ENCODE measurements at places on chromosomes 7 and 10.

- DNase-seq = no peak
Observed at GRCh38 chr7:82631998-82632397, 188.4 kb upstream of the CACNA2D1 start.

DNA sequence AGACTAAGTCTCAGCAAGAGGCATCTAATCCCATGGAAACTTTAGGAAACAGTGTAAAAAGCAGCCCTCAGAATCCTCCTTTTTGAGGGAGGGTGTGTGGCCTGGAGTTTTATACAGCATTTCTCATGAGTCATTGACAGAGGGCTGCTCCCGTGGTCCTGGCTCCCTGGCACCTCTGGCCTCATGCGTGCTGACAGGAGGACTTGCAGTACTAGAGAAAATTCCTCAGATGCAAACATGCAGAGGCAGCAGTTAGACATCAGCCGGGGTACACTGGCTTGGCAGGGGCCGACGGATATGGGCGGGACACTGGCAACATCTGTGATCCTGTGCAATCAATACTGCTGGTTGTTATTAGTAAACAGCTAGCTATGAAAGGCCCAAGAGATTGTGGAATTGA is 925.1 kb upstream of the CELF2 start:
- DNase-seq = no peak

DNA sequence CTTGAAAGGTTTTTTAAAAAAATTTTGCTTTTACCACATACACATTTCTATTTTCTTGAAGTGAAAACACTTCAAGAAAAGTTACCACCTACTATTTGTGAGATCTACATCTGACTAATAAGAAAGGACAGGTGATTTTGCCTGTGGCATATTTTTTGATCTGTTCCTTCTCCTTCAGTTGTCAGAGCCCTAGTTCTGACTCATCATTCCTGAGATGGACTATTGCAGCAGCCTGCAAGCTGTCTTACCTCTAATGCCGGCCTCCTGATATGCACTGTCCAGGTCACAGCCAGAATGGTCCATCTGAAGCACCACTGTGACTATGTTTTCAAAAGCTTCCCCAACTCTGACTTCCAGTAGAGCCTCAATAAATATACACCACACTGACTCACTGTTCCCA is 28.2 kb upstream of the ANK3 start:
- DNase-seq = no peak

DNA sequence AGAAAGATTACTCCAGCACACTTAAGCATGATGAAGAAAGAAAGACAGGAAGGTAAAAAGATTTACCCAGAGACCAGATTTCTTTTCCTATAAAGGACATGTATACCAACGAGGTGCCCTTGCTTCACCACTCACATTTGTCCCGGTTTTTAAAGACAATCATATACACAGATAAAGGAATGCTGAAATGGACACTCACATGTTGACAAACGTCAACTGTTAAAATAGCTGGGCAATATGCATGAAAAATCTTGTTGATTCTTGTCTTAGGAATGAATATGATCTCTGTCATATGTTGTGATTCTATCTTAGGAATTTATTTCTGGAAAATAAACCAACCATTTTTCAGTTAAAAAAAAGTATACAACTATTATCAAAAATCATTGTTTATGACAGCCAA is 158.2 kb downstream of the SRPK2 start:
- DNase-seq = no peak

DNA sequence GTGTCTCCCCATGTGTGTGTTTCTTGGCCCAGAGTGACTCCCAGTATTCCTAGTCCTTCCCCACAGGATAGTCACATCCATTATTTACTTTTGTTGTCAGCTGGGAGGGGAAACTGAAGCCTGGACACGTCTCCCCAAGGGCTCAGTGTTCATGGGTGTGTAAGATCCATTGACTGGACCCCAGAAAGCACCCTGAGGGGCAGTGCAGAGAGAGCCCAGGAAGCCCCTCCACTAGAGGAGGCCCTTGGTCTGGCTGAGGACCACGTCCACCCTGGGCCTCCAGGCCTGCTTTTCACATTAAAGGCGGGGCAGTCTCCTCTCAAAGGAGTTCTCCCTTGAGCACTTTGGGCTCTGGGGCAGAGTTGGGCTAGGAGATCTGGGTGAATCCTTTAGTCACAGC is 21.3 kb downstream of the ZNF783 start:
- no peak for DNase-seq

GRCh38 chr10:84235096-84235495 is 6.2 kb downstream of the LRIT1 start:
- DNase-seq = no peak
